ENCODE measurements at places on chromosomes 3 and 15.
A peak's percentile ranks its signal among the peaks of the same experiment; 100 is the strongest.

GRCh38 chr3:42101481-42101880, 10.3 kb downstream of the TRAK1 start:
- DNase-seq, result no peak

GRCh38 chr3:191260431-191261303, 61.6 kb downstream of the OSTN start:
- no peak for DNase-seq

DNA sequence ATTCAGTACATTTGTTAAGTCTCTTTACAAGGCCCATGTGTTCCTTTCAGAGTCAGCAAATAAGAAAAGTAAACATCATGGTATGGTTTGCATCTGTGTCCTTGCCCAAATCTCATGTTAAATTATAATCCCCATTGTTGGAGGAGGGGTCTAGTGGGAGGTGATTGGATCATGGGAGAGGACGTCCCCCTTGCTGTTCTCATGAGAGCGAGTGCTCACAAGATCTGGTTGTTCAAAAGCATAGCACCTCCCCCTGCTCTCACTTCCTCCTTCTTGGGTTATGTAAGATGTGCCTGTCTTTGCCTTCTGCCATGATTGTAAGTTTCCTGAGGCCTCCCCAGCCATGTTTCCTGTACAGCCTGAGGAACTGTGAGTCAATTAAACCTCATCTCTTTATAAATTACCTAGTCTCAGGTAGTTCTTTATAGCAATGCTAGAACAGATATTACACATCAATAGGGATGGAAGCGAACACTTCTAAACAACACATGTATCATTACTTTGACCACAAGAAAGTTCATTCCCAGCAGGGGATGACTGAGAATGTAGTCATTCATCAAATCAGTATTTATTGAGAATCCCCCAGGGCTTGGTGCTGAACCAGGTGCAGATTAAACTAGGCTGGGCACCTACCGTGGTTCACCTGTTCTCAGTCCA, 4.1 kb downstream of the EFCAB12 start:
- no peak for DNase-seq

DNA sequence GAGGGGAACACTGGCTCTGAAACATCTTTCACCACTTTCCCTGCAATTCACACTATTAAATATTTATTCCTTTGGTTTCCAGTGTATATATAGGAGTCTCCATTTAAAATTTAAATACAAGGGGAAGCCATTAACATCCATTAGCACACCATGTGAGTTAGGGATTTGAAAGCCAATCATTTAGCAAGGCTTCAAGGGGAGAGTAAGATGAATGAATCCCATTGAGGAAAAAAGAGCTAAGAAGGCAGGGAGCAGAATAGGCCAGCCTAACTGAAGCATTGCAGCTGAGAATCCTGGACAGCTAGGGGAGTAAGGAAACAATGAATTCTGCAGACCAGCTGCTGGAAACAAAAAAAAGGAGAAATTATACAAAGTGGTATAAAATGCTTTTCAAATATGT, 426.1 kb downstream of the IL5RA start:
- no peak for DNase-seq

DNA sequence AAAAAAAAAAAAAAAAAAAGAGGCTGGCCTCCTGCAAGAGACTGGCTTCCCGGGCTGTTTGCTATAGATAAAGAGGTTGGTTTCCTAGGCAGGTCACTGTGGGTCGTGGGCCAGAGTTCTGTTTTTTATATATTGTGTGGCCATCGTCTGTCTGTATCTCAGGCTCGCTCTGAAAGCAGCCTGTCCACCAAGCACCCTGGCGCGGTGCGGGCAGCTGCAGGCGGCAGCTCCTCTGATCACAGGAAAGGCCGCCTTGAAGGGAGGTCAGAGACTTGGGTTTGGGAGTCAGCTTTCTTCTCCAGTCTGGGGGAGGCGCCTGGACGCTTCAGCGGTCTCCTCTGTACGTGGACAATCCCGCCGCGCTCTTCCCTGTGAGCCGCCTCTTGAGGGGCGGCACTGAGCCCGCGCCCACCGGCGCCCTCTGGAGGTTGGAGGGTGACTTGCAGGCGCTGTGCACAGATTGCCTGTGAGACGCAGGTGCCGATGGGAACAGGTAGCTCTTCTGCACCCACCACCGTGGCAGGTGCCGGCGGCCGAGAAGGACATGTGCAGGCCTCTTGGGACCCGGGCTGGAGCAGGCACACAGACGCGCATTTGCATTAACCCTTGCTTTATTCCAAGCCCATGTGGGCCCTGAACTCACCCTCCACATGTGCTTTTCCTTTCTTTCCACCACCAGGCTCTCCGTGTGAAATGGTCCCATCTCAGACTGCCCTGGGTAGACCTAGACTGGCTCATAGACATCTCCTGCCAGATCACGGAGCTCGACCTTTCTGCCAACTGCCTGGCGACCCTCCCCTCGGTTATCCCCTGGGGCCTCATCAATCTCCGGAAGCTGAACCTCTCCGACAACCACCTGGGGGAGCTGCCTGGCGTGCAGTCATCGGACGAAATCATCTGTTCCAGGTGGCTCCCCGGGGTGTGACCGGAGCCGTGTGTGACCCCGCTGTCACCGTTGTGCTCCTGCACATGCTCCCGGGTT, 89.3 kb downstream of the LRRK1 start:
- peak; percentile 81 for DNase-seq

GRCh38 chr3:128794770-128795649, 69.0 kb downstream of the RAB7A start:
- peak; percentile 48 for DNase-seq

DNA sequence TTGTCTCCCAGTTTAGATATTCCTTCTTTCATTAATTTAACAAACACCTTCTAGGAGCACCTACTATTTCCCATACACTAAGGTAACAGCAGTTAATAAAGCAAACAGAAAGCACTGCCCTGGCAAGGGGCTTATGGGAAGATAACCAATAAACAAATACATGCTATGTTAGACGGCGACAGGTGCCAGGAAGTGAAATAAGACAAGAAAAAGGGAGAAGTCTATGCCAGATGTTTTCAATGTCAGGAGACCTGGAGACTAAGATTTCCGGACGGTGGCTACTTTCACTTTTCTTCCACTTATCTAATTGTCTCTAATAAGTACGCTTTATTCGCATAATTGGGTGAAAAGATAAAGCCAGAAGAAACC, 32.5 kb upstream of the ZNF445 start:
- DNase-seq, result no peak

GRCh38 chr3:53646723-53647122, 152.3 kb downstream of the CACNA1D start:
- DNase-seq, result no peak

DNA sequence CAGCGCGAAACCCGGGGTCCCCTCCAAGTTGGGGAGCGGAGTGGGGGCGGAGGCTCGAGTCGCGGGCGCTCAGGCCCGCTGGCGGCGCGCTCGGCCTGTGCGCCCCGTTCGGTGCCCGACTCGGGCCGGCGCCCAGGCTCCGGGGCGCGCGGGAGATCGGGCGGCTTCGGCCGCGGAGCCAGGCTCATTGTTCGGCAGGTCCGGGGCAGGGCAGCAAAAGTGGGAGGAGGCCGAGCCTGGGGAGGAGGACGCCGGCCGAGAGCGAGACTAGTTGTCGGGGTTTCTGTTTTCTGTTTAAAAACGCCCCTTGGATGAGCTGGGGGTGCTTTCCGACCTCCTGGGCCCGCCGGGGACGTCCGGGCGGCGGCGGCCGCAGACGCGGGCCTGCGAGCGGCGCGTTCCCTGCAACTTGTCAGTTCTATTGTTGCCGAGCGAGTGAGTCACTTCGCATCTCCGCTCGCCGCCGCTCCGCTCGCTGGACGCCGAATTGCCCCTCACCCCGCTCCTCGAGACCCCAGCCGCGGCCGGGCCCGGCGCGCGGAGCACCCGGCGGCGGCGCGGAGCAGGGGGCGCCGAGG, 676 bp downstream of the TCF12 start:
- peak; percentile 73 for DNase-seq

DNA sequence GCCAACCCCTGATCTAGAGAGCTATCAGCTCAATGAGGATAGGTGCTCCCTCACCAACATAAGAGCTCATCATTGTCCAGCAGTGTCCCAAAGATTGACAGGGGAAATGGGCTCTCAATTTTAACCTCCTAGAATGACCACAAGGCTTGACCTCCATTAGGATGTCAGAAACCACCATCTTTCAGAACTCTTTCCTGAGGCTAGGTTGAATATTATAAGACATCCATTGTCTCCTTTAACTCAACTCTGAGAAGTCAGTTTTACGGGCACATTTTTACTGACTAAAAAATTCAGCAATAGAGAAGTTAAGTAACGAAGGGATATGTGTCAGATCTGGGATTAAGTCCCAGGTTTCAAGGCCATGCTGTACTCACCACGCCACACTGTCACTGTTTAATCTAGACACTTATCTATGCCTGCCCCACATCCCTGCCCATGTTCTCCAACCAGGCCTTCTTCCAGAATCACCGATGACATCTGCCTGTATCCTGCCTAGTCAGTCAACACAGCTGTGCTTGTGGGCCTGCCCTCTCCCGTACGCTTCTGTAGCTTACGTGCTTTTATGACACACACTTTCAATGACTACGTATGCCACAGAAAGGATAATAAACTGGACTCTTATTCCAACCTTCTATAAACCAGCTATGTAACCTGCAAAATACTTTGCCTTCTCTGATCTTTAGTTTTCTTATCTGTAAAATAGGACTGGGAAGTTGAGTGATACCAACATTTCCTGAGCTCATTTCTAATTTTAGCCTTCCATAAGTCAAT, 17.1 kb upstream of the MUC13 start:
- no peak for DNase-seq

DNA sequence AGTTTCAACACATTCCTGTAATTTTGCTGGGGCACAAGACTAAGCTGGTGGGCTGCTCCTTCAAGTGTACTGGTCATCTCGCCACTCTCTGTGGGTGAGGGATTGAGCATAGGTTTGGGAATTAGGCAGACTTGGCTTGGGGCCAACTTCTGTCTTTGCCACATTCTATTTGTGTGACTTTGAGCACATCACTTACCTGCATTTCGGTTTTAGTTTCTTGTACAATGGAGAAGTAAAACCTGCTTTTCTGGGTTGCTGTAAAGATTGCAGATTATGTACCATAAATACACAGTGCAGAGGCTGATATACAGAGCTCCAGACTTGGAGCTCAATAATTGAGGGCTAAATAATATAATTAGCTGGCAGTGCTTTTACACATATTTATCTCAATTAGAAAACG, 162.1 kb downstream of the C3orf38 start:
- DNase-seq, result no peak

DNA sequence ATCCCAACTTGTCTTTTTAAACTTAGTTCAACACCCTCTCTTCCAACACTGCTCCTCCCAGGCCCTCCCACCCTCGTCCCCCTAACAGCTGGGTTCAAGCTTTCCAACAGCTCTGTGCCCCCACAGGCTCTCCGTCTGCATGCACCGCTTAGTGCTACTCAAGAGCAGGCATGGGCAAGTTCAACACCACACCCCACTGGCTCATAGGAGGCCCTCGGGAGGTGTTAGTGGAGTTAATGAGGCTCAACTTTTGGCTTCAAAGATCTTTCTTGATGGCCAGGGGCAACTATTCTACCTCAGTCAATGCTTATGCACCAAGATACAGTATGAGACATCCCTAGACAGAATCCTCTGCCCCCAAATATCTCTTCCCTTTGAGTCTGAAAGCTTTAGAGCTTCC, 114.4 kb downstream of the ANP32A start:
- no peak for DNase-seq

All from ovary (tissue), 10 donors.